ENCODE measurements at places on chromosomes 16 and 17.
A peak's percentile ranks its signal among the peaks of the same experiment; 100 is the strongest.

GRCh38 chr16:75262800-75263127 is 11.3 kb upstream of the BCAR1 start:
- no peak for DNase-seq

GRCh38 chr17:79631640-79632431 is 21.0 kb upstream of the RBFOX3 start:
- peak; percentile 9 for DNase-seq

- no peak for DNase-seq
Observed at GRCh38 chr16:3509470-3509928, 8.7 kb downstream of the CLUAP1 start.

DNA sequence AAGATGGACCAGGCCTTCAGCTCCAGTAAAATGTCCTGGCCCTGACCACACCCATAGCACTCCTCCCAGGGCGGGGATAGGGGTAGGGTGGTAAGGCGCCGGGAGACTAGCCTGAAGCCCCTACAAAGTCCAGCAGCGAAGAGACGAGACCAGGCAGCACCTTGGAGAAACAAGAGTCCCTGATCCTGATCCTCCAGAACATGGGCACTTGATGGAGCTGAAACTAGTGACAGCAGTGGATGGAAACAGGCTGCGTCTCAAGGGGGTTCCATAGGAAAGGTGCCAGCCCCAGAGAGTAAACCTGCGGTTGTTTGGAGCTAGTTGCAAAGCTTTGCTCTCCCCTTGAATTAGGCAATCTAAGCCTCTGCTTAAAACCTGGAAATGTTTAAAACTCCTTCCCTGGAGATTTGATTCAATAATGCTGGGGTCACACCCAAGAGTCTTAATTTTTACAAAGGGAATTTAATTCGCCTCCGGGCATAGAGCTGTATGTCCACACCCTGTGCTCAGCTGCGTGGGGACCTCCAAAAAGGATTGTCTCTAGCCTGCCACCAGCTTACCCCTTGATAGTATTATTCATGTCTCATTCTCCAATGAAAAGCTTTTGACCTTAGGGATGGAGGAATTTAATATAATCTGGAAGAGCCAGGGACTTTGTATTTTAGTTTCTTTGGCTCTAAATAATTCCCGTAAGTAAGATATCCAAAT is 258.6 kb downstream of the PMP22 start:
- DNase-seq, result no peak

DNA sequence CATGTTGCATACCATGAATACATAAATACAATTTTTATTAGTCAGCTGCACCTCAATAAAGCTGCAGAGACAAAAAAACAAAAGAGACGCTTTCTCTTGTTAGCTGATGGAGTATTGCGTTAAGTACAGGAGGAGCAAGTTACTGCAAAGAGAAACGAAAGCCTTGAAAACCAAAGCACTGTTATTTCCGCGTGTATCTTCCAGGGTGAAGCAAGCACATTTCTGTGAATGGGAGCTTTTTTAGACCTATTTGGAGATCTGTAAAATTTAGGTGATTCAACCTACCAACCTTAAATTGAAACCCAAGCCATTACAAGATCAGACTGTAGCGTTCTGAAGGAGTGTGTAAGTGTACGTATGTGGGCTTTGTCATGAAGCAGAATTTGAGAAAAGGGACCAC is 390.4 kb downstream of the SOX9 start:
- DNase-seq, result no peak

- DNase-seq, result no peak
Observed at GRCh38 chr16:67668495-67669157, 2.0 kb downstream of the C16orf86 start.

DNA sequence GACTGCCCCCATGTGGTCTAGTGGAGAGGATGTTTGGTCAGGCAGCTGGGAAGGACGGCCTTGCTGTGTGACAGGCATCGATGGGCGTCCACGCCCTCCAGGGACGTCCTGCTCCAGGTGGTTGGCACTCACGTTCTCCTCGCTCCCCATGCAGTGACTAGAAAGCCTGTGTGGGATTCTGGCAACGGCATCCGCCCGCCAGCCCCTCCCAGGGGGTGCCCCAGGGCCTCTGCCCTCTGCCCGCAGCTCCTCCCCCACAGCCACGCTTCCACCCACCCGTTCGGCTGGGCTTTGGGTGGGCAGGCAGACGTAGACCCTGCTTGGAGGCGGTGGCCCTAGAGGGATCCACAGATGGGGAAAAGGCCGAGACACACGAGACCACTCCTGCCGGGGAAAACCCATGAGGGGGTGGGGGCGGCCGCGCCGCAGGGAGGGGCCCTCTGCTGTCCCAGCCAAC is 4.7 kb upstream of the IL17C start:
- no peak for DNase-seq

GRCh38 chr17:68780596-68780995 is 174.6 kb downstream of the ABCA8 start:
- DNase-seq, result no peak

- DNase-seq, result no peak
Observed at GRCh38 chr16:600781-601180, 10.9 kb downstream of the RAB40C start.

DNA sequence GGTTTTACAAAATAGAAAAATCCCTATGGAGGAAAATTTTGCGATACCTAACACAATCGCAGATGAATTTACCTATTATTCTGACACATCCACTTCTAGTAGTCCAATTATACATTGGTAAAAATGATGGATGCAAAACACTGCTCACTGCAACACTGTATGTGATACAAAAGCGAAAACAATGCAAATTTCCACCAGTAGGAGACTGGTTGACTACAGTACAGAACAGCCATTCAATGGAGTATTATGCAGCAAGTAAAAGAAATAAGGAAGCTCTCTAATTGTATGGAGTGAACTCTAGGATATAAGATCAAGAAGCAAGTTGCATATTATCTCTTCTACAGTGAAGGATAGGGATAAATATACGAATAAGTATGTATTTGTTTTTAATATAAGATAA is 48.5 kb downstream of the SETD6 start:
- no peak for DNase-seq
